ENCODE measurements at places on chromosomes 2 and 18.

GRCh38 chr18:76274468-76275289 is 220.4 kb downstream of the ZNF516 start:
- DNase-seq = no peak

DNA sequence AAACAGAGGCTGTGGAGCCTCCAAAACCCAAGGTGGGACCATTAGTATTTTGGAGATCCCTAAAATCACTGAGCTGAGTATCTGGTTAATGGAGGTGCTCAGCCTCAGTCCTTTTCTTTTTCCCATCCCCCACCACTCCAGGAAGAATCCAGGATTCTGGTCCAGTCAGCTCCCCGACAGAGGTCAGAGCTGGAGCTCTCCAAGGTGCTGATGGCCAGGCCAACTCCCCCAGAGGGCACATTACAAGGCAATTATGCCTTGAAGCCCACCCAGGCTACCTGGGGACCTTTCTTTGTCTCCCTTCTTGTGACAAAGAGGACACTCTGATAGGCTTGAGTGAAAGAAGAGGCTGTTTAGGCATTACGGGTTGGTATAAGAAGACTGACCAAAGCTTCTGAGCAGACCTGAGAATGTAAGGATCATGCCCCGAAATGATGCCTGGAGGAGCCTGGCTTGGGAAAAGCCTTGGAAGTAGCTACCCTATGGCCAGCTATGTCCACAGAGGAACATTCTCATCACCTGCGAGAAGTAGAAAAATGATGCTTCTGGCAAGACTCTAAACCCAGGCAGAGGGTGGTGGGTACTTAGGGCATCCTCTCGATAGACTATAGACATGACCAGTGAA is 102.5 kb upstream of the LDAH start:
- peak; percentile 18 for DNase-seq

GRCh38 chr18:70372450-70373041 is 83.7 kb downstream of the SOCS6 start:
- DNase-seq = no peak

DNA sequence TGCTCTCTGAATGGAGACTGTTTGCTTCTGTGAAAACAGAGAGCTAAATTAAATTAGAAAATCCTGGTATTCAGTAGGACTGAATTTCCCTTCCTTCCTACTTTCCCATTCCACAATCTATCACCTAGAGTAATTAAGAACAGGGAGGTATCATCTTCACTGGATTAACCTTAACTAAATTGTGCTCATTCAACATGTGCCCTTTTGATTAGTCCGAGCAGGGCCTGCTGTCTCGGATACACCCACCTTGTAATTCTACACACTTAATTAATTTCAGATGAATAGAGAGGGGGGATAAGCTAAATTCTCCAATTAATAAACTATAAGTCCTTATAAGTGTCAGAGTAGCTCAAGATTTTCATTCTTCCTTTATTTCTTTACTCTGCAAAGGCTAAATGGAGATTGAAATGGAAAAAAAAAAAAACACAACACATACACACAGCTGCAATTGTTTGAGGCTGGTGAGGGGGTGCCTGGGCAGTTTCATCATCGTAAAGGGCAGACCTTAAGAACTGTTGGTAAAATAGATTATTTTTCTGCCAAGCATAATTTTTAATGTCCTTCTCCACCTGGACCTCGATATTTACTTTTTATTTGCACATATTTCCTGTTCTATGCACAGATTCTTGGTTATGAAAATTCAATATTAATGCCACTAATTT is 157.1 kb upstream of the SIX2 start:
- DNase-seq = no peak

- no peak for DNase-seq
These were observed 13.4 kb upstream of the DCTN1 start for GRCh38 chr2:74393525-74393924.

GRCh38 chr18:21805771-21806366 is 65.3 kb downstream of the MIB1 start:
- DNase-seq = no peak

- DNase-seq = no peak
These were observed 11.6 kb upstream of the MRPL19 start for GRCh38 chr2:75634945-75635344.

DNA sequence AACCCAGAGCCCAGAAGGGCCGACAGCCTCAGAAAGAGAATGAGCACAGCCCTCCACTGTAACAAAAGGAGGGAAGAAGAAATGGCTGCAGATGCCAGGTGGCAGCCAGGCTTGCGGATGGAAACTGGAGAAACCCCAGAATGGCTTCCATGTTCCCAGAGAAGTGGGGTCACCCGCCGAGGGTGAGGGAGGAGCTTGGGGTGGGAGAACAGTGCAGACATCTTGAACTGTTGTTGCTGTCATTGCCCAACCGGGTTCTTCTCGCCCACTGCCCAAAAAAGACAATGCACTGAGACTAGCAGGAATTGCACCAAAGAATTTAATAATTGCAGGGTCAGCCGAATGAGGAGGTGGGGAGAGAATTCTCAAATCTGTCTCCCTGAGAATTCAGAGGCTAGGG is 223.2 kb upstream of the RAB6C start:
- no peak for DNase-seq
